Testis (tissue), 5 donors: ENCODE measurements at places on chromosomes 4 and X. TPM values are rescaled to one million over a fixed set of nuclear protein-coding genes. Genes with fewer than 3 reads are reported as not detected.

Gene TMPRSS11D
- not detected for total RNA-seq

DNA sequence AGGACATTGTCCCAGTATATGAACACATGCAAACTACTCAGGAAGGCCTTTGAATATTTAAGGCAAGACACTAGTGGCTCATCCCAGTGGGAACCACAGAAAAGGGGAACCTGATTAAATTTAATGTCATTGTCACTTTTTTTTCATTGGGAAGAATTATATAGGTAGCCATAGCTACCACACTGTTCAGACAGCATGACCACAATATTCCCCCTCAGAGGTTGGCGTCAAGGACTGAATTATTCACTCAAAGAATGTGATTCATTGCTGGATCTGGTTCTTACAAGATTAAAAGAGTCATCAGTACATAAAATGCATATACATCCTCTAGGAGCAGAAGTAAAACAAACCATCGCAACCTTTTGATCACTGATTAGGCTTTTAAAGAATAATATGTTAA lies 92.0 kb upstream of the SMARCAD1 start:
- no peak for DNase-seq

DNA sequence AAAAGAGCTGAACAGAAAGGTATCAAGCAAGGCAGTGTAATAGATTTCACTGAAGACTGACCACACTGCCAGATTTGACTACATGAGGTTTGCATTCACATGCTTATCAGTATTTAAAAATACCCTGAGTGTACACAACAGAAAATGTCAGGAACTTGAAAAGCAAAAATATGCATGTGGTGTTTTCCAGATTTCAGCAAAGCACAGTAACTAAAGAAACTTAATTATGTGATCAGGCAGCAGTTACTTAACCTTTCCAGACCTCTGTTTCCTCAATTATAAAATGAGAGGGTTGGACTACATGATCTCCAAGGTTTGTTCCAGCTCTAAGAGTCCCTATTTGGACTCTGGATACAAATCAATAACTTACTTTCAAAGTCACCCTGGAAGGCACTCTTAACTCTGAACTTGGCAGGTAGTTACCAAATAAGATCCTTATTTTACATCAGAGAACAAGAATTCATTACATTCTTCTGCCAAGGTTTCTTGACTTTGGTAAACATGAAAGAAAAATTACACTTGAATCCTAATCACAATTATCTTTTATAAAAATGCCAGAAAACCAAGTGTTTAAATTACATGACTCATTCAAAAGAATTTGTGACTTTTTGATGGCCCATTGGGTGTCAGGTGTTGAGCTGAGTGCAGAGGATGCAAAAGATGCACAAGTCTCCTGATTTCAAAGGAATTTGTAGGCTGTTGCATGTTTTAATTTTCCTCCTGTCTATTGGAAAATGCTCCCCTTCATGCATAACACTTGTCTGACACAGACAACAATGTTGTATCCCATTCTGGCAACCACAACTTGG lies 241.6 kb downstream of the MGST2 start:
- DNase-seq = no peak

DNA sequence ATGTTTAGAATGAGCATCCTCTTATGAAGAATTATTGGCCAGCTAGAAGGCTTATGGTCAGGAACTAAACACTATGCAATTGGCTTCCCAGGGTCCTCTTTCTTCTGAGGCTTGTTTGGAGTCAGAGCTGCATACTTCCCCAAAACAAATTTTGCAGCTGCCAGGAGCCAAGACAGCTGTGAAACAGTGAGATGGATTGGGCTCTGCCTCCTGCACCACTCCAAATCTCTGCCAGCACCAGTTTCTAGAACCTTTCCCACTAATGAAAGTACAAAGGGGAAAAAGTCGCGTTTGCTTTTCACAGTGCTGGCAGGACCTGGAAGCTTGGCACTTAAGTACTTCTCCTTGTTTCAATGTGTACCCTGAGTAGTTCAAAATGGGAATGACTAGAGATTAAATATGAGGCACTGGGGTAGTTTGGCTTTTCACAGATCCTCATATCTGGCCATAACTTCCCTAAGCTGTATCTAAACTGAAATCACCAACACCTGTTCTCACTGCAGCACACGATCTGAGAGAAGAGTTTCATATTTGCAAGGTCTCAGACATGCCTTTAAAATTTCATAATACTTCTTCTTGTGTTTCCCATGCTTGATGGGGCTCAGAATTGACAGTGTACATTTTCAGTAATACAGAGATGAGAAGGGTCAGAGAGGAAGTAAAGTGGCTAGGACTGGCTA lies 20.7 kb upstream of the AR start:
- no peak for DNase-seq
